ENCODE measurements at places on chromosomes 12 and 14. TPM values are rescaled to one million over a fixed set of nuclear protein-coding genes. Genes with fewer than 3 reads are reported as not detected.

DNA sequence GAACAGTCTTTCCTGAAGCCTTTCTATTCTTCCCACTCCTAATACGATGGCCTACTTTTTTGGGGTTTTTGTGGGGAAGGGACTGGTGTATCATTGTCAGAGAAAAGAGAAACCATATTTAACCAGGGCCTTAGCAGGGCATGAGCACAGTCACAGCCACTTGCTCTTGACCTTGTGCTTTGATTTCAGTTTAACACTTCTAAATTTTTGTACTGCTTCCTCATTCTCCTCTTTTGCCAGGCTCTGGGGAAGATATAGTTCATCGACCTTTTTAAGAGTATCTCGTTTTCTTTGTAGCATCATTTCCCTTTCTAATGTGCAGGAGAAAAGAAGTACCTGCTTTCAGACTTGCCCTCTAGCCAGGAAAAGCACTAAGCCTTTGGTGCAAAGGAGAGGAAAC lies 2.2 kb downstream of the ZBTB1 start:
- no peak for DNase-seq

GRCh38 chr14:81192594-81192993 lies 28.2 kb downstream of the GTF2A1 start:
- no peak for DNase-seq

GRCh38 chr12:45458238-45458637 lies 242.3 kb downstream of the ANO6 start:
- no peak for DNase-seq

- peak; percentile 48 for DNase-seq
Measured at GRCh38 chr14:56119201-56119981, 1.2 kb downstream of the PELI2 start.

DNA sequence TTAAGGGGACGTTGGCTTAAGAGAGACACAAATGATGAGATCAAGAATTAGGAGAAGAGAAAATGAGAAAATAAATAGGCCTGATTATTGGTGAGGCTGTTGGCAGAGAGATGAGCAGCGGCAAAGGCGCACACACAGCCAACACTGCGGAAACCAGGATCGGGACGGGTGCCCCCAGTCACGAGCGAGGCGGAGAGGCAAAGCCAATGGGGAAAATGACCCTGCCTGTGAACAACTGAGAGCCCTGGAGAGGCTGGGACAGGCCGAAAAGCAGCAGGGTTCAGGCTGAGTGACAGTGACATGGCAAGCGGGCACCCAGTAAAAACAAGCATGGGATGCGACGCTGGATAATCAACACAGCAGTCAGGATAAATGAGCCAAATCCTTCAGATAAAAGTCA lies 21.0 kb downstream of the SLC15A4 start:
- no peak for DNase-seq

GRCh38 chr14:104293231-104293841 lies 154.9 kb downstream of the KIF26A start:
- no peak for DNase-seq

DNA sequence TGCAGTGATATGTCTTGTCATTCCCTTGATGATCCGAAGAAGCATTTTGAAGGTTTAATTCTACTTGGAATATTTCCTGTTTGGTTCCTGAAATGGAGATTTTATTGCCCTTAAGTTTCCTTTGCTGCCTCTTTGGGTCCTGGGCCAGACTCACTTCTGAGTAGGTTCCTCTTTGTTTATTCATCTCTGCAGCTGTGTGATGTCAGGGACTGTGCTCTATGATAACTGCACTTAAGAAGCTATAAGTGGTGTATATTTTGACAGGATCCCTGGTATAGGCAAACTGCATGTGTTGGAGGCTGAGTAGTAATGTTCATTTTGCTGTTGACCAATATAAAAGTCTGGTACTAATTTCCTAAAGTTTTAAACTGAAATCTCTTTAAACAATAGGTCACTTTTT lies at the start of gene KLRC4:
TSS of gene KLRC4 (minus strand) at position 366 of the 400 bp plus-strand sequence. CDS start at position 184, 182 bp downstream.
- no peak for DNase-seq

DNA sequence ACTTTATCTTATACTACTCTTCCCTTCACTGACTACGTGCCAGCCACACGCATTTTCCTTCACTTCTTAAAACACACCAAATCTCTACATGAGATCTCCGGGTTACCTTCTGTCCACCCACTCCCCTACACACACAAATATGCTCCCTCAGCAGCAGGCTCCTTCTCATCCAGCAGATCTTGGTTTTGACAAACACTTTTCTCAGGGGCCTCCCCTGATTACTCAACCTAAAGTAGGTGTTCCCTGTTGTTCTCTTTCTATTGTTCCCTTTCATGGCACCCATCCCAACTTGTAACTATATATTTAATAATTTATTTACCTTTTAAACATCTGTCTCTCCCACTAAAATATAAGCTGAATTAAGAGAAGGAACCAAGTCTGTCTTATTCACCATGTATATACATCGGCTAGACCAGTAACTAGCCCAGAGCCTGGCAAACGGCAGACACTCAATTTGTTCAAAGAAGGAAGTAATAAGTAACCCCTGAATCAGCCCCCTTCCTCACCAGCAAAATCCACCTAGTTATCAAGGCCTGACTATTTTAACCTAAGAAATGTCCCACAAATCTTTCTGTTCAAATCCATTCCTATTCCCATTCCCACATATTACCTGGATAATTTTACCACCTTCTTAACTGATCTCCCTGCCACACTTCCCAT lies 2.7 kb downstream of the C2CD5 start:
- DNase-seq = no peak

DNA sequence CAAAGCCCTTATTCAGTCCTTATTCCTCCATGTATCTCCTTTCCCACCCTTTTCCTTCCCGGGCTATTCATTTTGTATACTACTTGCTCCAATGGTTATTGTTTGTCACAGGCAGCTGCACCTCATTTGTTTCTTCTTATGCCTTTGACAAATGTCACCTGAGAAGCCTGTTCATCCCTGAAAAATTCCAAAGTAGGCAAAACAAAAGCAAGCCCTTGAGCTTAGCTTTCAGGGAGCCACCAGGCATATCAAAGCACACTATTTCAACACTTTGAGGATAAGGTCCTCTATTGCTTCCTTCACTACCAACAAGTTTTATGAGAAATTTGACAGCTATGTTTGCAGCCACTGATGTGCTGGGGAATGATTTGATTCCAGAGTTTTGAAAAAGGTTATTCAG lies 738.7 kb upstream of the LMO3 start:
- no peak for DNase-seq

GRCh38 chr12:119432949-119433348 lies 98.4 kb downstream of the CCDC60 start:
- no peak for DNase-seq

DNA sequence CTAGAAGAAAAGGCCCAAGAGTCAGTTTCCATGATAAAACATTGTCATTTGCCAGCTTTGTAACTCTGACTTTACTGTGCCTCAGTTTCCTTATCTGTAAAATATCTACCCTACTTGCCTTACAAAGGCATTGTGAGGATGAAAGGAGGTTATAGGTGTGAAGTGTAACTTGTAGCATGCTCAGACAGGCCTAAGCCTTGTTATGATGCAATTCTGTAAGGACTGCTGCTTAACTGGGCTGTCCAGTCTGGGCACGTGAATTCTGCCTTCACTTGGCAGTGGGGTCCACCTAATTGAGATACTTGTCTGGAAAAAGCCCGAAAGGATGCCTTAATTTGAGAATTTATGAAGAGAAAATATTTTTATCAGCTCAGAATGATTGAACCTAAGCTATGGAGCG lies 114.5 kb upstream of the DYRK2 start:
- no peak for DNase-seq

GRCh38 chr14:103538291-103539055 lies 9.5 kb downstream of the TRMT61A start:
- no peak for DNase-seq

Gene SERPINA12
- 0.42 TPM for polyA plus RNA-seq

Gene PRKCH
- 18.9 TPM for polyA plus RNA-seq

Gene KIF5A
- 0.76 TPM for polyA plus RNA-seq

Gene SLC35F4
- 2.4 TPM for polyA plus RNA-seq

Gene PPP2R5E
- polyA plus RNA-seq = 35.9 TPM

Gene CCNT1
- 32.4 TPM for polyA plus RNA-seq

Gene AQP2
- 56.9 TPM for polyA plus RNA-seq

Gene EIF2S3B
- polyA plus RNA-seq = 10.1 TPM

Gene PPP1R1A
- polyA plus RNA-seq = 54.2 TPM

Gene SLCO1B1
- not detected for polyA plus RNA-seq

Gene PTGDR
- 0.33 TPM for polyA plus RNA-seq
